ENCODE measurements at places on chromosomes 3 and 15. TPM values are rescaled to one million over a fixed set of nuclear protein-coding genes. Genes with fewer than 3 reads are reported as not detected.

- DNase-seq: no peak
Measured at GRCh38 chr3:28104896-28105534, 136.4 kb upstream of the CMC1 start.

DNA sequence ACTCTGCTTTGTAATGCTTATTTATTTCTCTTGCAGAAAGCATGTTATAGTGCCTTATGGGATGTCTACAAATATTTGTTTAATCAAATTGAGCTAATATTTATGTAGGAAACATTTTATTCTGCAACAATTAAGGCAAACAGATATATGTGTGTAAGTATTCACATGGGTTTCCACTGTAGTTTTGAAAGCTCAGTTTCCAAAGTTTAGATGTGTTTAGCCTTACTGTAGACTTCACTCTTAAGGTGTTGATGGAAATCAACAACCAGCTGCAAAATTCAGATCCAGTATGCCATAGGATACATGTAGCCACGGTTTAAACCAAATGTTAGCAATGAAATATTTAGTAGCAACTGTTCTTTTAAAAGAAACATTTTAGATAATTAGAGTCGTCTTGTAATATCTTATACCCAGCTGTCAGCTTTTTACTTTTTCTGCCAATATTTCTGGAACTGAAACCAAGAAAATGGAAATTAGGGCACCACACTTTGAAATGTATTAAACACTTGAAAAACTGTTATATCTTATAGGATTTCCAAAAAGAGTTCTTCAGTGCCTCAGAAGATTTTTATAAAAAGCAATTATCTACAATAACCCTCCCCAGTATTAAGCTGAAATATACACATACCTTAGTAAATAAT, 18.5 kb downstream of the PIK3CA start:
- DNase-seq: no peak

- no peak for DNase-seq
Measured at GRCh38 chr15:57565311-57565710, 26.4 kb upstream of the MYZAP start.

GRCh38 chr3:23706111-23706510, 99.6 kb upstream of the UBE2E1 start:
- no peak for DNase-seq

DNA sequence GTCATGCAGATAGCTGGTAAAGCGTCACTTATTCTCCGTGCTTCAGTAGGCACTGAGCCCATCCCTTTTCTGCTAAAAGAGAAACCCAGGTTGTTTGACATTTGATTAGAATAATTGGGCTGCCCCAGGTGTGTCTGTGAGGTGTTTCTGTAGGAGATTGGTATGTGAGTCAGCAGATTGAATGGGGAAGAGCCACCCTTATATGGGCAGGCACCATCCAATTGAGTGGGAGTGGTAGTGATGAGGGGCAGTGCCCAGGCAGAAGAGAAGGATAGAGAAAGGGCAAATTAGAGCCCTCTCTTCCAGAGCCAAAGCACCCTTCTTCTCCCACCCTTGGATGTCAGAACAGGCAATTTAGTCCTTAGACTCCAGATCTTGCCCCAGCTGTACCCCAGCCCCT, 384.3 kb upstream of the GBE1 start:
- DNase-seq: no peak

DNA sequence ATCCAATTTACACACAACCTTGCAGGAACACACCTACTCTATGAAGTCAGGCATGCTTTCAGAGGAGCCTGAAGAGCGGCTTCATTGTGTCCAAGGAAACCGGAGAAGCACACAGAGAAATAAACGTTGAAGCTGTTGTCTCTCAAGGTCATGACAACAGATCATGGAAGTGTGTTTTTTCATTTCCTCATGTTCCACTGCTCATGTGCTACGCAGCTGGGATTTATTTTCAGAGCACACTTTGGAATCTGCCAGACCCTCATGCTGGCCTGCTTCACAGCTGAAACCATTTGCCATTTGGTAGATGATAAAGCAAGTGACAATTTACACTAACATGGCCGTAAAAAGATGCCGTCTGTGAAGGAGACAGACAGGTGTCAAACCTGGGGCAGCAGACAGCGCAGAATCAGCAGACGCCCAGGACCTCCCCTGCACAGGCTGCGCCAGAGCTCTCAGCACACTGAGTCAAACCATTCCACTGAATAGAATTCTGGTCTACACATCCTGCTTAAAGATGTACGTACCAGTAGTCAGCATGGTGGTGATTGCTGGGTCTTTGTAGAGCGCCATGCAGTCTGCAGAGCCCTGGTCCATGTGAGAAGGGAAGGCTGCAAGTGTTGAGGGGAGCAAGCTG, 99.3 kb downstream of the ARNT2 start:
- DNase-seq: no peak

GRCh38 chr3:169075710-169076109, 587.8 kb downstream of the MECOM start:
- DNase-seq: no peak

DNA sequence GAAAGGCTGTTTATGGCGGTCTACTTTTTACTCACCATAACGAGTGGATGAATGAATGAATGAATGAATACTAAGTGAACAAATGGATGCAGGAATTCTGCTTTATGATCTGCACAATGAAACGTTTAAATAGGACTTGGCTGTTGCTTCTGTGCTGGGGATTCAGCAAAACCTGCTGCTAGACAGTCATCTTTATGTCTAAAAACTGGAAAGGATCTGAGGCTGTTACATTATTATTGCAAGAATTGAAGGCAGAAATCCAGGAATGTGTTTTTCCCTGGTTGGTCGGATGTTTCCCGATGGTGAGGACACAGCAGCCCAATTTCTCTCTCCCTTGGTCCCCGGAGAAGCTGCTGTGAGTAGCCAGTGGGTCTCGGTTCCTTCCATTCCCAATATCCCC, 94.2 kb downstream of the GABRG3 start:
- DNase-seq: no peak

GRCh38 chr3:141413801-141414689, 45.7 kb downstream of the ZBTB38 start:
- no peak for DNase-seq

GRCh38 chr3:194003114-194004057, 132.6 kb upstream of the HES1 start:
- DNase-seq: peak; percentile 85

DNA sequence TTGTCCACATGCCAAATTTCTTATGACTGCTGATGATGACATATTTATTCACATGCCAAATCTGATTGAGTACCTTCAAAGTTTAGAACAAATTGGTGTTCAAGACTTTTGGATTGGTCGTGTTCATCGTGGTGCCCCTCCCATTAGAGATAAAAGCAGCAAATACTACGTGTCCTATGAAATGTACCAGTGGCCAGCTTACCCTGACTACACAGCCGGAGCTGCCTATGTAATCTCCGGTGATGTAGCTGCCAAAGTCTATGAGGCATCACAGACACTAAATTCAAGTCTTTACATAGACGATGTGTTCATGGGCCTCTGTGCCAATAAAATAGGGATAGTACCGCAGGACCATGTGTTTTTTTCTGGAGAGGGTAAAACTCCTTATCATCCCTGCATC, 17.3 kb downstream of the B3GNT5 start:
- DNase-seq: no peak

- no peak for DNase-seq
Measured at GRCh38 chr15:79673416-79674123, 223.2 kb downstream of the MTHFS start.

DNA sequence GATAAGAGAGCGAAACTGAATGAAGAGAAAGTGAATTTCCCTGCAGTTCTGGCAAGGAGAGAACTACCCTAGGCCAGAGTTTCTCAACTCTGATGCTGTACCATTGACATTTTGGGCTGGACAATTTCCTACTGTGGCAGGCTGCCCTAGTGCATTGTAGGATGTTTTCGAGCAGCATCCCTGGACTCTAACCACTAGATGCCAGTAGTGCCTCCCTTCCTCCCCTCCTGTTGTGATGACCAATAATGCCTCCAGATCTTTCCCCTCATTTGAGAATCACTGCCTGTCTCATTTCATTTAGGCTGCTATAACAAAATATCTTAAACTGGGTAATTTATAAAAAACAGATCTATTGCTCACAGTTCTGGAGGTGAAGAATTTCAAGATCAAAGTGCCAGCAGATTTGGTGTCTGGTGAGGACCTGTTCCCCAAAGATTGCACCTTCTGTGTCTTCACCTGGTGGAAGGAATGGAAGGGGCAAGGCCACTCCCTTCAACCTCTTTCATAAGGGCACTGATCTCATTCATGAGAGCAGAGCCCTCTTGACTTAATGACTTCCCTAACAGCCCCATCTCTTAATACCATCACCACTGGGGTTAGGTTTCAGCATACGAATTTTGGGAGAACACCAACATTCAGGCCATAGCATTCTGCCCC, 188.9 kb upstream of the MEIS2 start:
- no peak for DNase-seq

- no peak for DNase-seq
Measured at GRCh38 chr15:65790694-65791334, 1.3 kb downstream of the DENND4A start.

GRCh38 chr3:111548756-111549155, 6.8 kb downstream of the CD96 start:
- no peak for DNase-seq

- no peak for DNase-seq
Measured at GRCh38 chr3:58625196-58625824, 41.3 kb downstream of the FAM3D start.

DNA sequence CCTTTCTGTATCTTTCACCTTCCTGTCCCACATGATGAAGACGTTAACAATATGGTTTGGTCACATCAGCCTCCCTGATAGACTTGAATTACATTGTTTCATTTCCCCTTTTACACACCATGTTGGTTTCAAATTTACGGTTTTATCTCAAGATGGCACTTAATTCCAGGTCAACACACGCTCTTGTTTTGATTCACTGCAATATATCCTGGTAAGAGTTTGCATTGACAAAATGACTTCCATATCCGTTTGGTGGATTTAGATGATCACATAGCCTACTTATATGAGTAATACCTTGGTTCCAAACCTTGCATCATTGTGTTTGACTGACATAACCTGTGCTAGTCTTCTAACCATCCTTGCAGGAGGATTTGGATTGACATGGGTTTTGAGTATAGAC, 499.4 kb downstream of the ROBO1 start:
- no peak for DNase-seq

- no peak for DNase-seq
Measured at GRCh38 chr3:43477600-43477999, 144.2 kb downstream of the ANO10 start.

GRCh38 chr3:24802614-24803013, 308.0 kb upstream of the THRB start:
- no peak for DNase-seq

DNA sequence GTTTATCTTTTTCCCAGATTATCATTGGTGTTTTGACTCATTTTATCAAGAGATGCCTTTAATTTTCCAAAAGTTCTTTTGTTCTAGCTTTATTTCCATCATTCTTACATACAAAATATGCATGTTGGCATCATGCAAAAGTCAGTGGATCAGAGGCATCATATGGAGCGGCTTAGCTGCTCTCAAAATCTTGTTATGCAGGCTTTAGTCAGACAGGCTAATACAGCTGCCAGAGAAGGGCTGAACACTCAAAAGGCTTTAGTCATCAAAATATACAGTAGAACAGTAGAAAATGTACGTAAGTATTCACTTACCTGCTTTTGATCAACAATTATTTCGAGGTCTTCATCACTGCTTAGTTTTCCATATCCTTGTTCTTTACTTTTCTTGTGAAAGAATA, 65.5 kb downstream of the PEX5L start:
- no peak for DNase-seq

DNA sequence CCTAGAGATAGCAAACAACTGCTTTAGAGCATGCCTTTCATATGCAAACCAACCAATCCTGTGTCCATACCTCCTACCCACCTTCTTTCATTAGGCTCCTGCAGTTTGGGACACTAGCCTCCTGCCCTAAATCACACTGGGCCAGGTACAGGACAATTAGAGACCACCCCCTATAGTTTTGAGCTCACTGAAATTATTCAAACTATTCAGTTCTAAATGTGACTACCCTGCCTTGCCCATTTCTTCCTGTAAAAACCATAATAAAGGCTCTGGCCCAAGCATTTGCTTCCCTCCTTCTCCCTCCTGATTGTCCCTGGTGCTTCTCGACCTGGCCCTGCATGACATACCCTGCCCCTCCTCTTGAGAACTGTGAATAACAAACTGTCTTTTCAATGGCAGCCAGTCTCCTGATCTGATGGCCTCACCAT, 31.4 kb upstream of the LRIG1 start:
- DNase-seq: no peak

GRCh38 chr3:53196575-53197407, 35.8 kb downstream of the PRKCD start:
- no peak for DNase-seq

GRCh38 chr3:189947948-189948723, 172.6 kb downstream of the P3H2 start:
- no peak for DNase-seq

GRCh38 chr15:91891101-91891500, 37.6 kb downstream of the SLCO3A1 start:
- no peak for DNase-seq

DNA sequence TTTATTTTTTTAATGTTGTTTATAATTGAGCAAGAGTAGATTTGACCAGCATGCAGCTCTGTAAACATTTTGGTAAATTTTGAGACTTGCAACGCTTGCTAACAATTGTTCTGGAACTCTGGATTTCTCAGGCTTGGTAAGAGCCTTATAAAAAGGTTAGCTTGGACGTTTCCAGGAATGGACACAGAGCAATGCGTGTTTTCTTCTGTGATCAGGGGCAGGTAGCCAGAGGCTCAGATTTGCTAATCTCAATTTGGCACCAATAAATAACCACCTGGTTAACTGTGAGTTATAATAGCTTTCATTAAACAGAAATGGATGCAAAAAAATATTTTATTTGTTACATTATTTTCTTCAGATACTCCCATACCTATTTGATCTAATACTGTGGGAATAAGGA, 39.8 kb downstream of the CADM2 start:
- no peak for DNase-seq

DNA sequence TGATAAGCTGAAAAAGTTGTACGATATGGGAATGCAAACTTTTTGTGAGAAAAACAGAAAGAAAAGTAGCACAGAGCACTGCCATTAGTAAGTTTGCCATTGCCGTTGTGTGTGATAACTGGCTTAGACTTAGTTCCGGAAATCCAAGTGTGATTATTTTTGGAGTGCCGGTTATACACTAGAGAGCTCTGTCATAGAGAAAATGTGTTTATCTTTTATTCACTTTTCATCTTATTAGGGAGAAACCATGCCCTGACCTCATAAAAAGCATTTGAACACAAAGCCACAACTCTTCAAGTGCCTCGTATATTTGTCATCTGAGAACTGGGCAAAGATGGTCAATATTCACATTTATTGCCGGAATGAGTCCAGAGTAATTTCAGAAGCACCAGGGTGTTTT, 36.1 kb downstream of the CTDSPL start:
- DNase-seq: no peak

Gene OR5K2
- not detected for total RNA-seq

Gene GADL1
- total RNA-seq: not detected

Gene OR5K1
- total RNA-seq: not detected

Gene ZMAT3
- 13.1 TPM for total RNA-seq

Gene ZBBX
- not detected for total RNA-seq

Gene P2RY12
- 0.28 TPM for total RNA-seq

Gene CEMIP
- 0.28 TPM for total RNA-seq

Gene ITIH3
- 1.9 TPM for total RNA-seq

Gene TCF12
- total RNA-seq: 26.9 TPM

Gene GAP43
- total RNA-seq: 0.09 TPM

Gene SLC28A1
- 0.21 TPM for total RNA-seq

Gene NTRK3
- total RNA-seq: 0.47 TPM

Gene BBX
- 31.4 TPM for total RNA-seq

Gene MAP6D1
- total RNA-seq: 3.8 TPM

Gene MME
- total RNA-seq: 3.2 TPM

Gene MCF2L2
- 2.0 TPM for total RNA-seq

Gene FOXL2
- total RNA-seq: 0.04 TPM

Gene EXD1
- total RNA-seq: not detected

Gene NOX5
- total RNA-seq: not detected

Measured in pancreas (tissue), 10 donors.